ENCODE measurements at places on chromosomes 1 and 21.

DNA sequence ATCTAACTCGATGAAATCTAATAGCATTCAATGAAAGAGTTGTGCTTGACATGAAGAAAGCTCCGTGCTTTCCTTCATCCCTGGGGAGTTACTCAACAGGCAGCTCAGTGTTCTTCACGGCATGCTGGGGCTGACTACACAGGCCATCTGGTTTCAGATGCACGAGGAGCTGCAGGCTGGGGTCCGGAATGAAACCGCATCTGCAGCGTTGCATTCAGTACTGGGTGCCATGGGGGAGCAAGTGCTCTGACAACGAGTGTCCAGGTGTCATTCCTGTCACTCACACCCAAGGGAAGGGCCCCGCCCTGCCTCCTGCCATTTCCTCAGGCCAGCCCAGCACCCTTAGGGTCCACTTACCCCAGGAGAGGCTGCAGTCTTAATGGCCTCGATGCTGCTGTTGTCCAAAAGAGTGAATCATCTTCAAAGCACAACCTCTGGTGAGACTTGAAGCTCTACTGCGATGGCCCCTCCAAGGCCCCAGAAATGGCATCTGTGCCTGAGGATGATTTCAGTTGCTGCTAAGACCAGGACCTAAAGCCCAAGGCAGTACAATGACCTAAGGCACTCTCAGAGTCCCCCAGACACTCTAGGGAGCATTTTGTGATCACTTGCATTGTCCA is 61.4 kb downstream of the STUM start:
- no peak for DNase-seq

- no peak for DNase-seq
These were observed 360.2 kb downstream of the ADGRL2 start for GRCh38 chr1:82160903-82161302.

GRCh38 chr1:32811917-32812316 is 5.2 kb downstream of the YARS1 start:
- DNase-seq = no peak

GRCh38 chr1:195939844-195940243 is 668.4 kb downstream of the KCNT2 start:
- DNase-seq = no peak

- DNase-seq = no peak
These were observed 35.8 kb upstream of the ETV3 start for GRCh38 chr1:157173900-157174410.

DNA sequence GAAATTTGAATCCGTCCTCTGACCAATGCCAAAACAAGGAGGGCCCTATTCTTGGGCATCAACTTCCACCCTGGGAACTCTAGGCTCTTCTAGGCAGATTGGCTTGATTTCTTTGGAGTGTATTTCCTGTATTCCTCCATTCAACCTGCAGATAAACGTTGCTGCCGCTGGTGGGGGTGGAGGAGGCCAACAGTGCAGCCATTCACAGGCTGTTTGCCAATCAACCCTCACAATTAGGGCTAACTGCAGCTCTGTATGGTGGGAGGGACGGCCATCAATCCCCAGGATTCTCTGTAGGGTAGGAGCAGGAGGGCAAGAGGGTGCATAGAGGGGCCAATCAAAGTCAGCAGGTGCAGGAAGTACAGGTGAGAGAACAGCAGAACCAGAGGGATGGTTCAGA is 273.1 kb upstream of the PROX1 start:
- no peak for DNase-seq

GRCh38 chr1:239893127-239893731 is 198.5 kb upstream of the FMN2 start:
- DNase-seq = no peak

DNA sequence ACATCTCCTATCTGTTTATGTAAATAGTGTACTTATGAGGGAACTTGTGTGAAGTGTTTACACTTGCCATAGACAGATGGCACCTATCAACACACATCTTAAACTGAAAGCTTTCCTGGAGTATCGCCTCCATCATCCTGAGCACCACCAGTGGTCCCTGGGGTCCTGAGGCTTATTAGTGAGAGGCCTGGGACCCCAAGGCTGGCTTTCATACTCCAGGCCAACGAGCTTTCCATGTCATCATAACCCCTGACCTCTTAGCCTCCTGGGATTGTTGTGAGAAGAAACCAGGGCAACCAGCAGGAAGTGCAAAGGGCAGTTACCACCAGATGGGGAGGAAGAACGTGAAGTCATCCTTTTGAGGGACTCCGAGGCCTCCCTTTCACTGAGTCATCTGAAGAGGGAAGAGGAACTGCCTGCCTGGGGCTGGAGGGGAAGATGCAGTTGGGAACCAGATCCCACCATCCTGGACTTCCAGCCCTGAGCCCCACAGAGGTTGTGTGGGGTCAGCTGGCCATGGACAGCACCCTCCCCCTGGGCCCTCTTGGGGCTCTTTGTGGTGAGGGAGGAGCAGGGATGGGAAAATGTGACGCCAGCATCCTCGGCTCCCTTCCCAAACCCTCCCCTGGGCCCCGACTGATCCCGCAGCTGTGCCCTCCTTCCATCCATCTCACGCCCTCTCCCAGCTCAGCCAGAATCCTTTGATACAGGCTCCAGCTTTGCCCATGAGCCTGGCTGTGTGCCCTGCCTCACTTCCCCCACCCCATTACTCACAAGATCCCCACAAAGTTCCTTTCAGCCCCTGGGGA is 5.8 kb downstream of the INKA2 start:
- no peak for DNase-seq

- peak; percentile 74 for DNase-seq
These were observed 101.1 kb upstream of the SOD1 start for GRCh38 chr21:31558189-31558961.

DNA sequence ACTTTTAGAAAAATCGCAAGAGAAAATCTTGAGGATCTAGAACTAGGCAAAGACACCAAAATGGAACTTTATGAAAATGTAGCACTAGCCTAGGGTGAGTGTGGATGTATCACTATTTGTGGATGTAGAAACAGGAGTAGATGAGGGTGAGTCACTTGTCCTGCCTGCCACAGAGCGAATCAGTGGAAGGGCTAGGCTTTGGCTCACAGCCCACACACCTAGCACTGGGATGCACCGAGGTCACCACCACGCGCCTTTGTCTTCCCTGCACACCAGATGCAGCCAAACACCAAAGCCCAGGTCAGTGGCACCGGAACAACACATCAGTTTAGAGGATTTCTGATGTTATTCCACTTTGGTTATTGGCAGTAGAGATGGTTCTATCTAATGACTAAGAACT is 38.2 kb downstream of the PKNOX1 start:
- DNase-seq = no peak

DNA sequence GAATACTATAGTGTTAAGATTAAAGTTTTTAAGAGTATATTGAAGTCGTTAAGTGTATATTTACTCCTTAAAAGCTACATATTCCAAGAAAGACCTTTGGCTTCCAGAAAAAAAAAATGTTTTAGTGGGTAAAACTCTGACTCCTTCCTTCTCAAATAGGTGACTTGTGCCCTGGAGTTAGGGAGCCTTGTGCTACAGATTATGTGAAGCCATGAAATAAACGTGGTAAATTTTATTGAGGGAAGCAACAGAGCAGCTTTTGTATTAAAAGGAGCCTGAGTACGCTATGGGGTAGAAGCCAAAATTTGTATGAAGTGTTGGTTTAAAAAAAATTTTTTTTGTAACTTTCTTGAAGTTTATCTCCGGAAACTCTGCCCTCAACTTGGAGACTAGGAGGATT is 994 bp downstream of the RO60 start:
- no peak for DNase-seq

GRCh38 chr1:70319750-70320149 is 34.8 kb downstream of the ANKRD13C start:
- DNase-seq = no peak

GRCh38 chr21:35801391-35801790 is 258.9 kb downstream of the SETD4 start:
- no peak for DNase-seq

GRCh38 chr1:245710961-245711903 is 556.4 kb downstream of the KIF26B start:
- no peak for DNase-seq

DNA sequence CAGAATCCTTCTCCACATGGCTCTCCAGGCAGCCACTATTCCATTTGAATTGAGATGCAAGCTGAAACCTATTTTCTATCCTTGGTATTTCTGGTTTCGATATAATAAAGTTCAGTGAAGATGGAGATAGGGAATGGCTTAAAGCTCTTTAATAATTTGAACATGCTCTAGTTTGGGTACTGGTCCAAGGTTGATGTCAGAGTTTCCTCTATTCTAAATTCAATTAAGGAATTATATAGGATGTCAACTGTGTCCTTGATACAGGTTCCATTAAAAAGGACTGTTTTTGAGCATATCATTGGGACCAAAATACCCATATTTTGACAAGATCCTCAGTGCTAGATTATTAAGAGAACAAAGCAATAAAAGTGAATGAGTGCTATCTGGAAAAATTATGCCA is 245.3 kb downstream of the SPATA17 start:
- DNase-seq = no peak

DNA sequence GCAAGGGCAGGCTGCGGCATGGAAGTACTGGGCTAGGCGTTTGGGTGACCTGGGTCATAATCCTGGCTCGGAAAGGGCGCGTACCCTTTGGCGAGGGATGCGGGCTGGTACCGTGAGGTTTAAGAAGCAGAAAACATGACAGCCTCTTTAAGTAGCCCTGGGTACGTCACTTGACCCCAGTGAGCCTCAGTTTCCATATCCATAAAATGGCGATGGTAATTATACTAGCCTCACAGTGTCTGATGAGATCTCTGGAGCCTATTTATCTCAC is 700 bp downstream of the PIGV start:
- no peak for DNase-seq

DNA sequence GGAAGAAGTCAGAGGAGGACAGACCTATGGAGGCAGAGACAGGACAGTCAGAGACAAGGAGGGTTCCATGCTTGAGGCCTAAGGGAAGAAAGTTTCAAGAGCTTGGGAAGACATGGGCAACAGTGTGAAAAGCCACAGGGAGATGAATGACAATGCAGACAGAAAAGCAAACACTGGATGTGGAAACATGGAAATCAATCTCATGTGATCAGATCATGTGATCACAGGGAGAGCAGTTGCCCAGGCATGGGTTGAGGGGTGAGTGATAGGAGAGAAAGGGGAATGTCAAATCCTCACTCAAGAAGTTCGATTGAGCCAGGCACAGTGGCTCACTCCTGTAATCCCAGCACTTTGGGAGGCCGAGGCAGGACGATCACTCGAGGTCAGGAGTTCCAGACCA is 17.2 kb downstream of the PTAFR start:
- DNase-seq = no peak

- DNase-seq = no peak
These were observed 7.9 kb downstream of the ATP5IF1 start for GRCh38 chr1:28243685-28244311.

DNA sequence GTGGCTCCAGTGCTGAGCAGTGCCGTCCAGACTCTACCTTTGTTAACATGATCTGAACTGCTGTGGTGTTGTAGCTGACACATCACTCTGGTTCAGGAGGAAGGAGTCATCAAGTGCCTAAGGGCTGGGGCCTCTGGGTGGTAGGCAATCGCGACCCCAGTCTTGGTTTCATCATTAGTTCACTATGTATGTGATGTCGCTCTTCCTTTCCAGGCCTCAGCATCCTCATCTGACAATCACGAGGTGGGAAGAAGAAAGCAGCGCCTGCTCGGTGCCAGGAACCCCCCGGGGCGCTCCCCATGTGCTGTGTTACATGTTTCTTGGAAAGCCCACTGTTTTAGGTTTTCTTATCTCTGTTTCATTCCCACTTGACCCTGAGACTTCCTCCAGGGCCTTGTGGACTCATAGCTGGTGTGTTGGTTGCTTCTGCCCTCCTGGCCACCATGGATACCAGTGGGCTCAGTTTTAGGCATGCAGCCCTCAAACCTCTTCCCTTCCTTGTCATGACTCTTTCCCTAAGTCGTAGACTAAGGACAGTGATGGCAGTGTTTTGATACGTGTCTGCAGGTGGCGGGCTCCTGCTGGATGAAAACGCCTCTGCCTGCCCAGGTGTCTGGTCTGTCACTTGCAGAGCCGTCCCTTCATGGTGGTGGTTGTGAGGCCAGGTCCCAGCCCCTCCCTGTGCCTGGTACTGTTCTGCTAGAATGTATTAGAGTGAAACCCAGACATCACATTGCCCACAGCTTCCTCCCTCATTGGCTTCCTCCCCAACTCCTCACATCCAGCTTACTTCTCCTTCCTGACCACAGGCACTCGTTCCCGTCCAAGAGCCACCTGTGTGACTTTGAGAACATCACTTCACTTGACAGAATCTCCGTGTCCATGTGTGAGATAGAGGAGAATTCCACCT is 17.2 kb upstream of the FOXO6 start:
- no peak for DNase-seq

DNA sequence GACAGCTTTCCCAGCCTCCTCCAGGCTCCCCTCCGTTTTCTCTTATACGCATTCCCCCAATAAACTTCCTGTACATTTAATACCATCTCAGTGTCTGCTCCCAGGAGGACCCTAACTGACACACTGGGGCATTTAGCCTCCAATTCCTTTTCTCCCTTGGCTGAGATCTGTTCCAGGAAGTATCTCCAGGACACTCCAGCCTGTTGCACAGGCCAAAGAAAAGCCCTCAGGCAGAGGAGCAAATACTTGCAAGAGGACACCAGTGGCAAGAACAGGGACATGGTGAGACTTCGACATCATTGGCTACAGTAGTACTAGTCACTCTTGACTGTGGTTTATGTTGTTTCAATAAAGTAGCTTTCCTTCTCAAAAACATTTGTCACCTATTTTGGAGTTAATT is 4.7 kb upstream of the SYNJ1 start:
- no peak for DNase-seq
